ENCODE measurements at places on chromosomes 7 and 10.
A peak's percentile ranks its signal among the peaks of the same experiment; 100 is the strongest.

DNA sequence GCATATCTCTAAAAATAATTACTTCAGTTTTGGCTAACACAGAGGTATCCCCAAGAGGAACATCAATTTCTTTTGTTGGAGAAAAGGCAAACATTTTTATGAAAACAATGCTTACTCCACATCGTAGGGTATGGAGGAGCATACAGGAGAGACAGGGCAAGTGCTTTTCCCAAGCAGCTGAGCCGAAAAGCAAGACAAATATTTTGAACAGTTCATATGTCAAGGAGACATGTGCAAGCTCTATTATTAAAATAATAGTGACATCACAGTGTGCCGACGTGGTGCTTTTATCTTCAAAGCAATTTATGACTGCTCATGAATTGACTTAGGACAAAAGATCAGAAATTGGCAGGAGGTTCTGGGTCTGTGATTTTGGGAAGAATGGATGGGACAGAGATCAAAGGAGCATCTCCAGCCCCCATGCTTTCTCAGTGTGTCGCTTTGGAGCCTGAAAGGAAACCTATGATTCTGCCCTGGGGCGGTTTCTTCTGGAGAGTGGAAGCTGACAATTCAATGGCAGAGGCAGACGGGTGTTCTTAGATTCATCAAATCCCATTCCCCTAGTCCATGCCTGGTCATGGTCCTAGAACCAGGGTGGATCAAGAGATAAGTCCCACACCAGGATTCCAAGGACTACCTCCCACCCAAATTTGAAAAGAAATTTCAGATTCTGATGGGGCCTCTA is 97.1 kb downstream of the JCAD start:
- DNase-seq: no peak

DNA sequence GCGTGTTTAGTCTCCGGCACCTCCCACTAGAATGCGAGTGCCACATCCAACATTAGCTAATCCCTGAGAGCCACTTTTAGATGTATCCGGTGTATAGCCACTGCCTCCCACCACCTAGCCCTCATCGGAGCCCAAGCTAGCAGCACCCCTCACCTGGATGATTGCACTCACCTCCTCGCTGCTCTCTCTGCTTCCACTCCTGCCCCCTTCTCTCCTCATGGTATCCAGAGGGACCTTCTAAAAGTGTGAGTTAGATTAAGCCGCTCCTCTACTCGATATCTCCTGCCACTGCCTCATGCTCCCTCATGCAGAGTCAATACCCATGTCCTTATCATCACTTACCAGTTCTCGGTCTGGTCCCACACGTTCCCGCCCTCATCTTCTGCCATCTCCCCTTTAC is 125.3 kb downstream of the RAB11FIP2 start:
- no peak for DNase-seq

GRCh38 chr10:77442699-77443189 is 194.9 kb downstream of the KCNMA1 start:
- DNase-seq: no peak

DNA sequence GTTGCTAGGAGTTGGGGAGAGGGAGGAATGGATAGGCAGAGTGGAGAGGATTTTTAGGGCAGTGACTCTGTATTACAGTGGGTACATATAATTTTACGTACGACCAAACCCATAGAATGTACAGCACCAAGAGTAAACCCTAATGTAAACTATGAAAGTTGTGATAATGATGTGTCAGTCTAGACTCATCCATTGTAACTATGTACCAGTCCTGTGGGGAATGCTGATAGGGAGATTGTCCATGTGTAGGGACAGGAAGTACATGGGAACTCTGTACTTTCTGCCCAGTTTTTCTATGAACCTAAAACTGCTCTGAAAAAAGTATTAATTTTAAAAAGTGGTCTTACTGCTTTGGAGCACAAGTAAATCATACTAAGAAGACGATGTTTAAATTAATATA is 441.8 kb downstream of the AUTS2 start:
- no peak for DNase-seq

- no peak for DNase-seq
Observed at GRCh38 chr7:143104759-143105158, 27.1 kb upstream of the PIP start.

DNA sequence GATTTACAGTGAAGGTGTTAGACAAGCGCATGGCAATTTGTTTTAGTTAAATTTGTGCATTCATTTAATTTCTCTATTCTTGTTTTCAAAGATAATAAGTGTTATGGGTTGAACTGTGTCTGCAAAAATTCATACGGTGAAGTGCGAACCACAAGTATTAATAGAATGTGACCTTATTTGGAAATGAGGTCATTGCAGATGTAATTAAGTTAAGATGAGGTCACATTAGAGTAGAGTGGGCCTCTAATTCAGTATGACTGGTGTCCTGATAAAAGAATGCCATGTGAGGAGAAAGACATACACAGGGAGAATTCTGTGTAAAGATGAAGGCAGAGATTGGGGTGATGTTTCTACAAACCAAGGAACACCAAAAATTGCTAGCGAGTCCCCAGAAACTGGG is 158.8 kb upstream of the SEMA3E start:
- no peak for DNase-seq

DNA sequence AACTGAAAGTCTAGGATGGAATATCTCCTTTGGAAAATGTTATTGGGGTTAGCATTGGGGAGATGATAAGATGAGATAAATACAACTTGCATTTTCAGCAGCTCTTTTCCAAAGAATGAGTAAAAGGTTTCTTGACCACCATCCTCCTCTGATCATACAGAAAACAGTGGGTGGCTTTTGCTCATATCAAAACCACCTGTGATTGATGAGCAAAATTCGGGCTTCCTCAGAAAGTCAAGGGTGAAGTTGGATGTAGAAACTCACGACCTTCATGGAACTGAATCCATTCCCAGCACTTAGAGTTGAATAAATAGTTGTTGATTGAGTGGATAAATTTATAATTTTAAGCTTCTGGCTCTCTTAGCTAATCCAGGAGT is 158.4 kb downstream of the DNAJB6 start:
- no peak for DNase-seq

DNA sequence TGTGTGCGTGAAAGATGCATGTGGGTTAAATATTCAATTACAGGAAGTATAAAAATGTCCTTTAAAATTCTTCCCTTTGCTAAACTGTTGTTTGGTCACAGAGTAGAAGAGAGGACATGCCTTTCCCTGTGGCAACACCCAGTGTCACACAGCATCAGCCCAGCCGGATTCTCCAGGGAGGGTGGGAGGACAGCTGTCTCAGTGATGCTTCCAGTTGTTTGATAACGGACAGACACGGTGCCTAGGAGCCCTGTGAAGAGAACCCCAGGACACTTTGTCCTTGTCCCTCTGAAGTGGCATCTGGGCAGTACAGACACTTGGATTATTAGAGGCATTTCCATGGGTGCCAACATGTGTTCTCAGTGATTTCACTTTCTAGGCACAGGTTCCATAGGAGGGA is 306.6 kb upstream of the LRGUK start:
- no peak for DNase-seq

- DNase-seq: no peak
Observed at GRCh38 chr10:63901228-63901627, 380.0 kb downstream of the REEP3 start.

GRCh38 chr10:69639291-69640195 is 9.5 kb downstream of the FAM241B start:
- DNase-seq: peak; percentile 41

DNA sequence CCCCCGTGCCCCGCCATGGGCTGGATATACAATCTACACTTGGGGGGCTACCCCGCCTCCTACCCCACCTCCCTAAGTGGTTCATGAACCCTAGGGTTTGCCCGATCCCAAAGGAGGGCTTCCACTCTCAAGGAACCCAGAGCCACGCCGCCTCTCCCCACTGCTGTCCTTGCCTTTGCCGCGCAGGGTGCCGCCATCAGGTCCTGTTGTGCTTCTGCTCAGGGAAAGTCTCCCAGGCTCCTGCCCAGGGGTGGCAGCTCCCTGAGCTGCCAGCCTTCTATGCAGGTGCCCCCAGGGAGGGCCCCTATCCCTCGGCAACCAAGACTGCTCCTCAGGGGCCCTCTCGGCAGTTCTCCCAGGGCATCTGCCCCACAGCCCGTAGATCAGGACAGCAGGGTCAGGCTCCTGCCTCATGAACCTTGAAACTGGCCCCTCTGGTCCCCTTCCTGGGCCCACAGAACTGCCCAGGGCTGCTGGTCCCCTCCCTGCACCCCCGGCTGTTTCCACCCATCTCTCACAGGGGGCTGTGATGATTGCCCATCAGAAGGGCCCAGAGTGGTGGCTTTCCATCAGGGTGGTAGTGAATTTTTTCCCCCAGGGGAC is 13.0 kb upstream of the PCBD1 start:
- no peak for DNase-seq

DNA sequence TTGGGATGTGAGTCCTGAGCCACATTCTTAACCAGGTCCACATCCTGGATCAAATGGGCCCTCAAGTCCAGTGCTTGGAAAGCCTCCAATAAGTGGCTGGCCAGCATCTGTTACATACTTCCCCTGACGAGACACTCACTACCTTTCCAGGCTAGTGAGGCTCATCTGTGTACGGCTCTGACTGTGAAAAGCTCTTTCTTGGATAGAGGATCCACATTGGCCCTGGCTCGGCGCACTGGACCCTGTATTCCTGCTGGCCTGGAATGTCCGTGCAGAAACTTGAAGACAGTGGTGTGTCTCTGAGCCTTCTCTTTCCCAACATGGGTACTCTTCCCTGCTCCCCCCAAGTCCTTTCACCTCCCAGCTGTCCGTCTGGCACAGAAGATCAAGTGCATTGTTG is 35.5 kb downstream of the MYL10 start:
- no peak for DNase-seq

- no peak for DNase-seq
Observed at GRCh38 chr10:77872151-77872946, 54.2 kb downstream of the DLG5 start.

- DNase-seq: no peak
Observed at GRCh38 chr10:80492848-80493521, 38.9 kb downstream of the TSPAN14 start.

DNA sequence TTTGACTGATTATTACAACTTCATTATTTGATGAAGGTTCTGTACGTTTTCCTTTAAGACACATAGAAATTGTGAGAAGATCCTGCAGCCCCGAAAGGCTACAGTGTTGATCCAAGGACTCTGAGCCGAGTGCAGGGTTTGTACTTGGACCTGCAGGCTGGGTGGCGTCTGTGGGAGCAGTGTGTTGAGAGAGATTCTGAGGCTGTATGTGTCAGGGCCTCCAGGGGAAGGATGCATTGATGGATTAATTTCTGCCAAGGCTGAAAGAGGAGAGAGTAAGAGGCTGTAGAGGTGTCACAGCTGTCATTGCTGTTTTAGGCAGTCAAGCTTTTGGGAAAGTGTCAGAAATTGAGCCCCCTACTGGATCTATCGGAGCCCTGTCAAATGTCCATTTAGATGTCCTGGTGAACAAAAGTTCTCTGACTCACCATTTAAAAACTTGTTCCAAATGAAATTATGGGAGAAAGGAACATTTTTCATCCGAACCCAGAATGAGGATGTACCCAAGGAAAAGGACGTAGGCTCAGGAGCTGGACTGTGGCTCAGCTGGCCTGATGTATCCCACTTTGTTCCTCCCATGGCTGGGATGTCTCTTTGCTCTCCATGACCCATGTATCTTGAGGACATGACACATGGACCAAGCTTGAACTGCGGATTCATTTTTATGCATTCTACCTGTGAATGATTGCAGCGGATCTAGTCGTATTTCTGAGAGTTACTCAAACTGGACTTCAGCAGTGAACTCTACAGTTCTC is 102.2 kb downstream of the TCF7L2 start:
- DNase-seq: no peak

- DNase-seq: no peak
Observed at GRCh38 chr7:82481499-82482097, 38.0 kb upstream of the CACNA2D1 start.

GRCh38 chr10:6035101-6035834 is 26.9 kb downstream of the IL2RA start:
- no peak for DNase-seq

DNA sequence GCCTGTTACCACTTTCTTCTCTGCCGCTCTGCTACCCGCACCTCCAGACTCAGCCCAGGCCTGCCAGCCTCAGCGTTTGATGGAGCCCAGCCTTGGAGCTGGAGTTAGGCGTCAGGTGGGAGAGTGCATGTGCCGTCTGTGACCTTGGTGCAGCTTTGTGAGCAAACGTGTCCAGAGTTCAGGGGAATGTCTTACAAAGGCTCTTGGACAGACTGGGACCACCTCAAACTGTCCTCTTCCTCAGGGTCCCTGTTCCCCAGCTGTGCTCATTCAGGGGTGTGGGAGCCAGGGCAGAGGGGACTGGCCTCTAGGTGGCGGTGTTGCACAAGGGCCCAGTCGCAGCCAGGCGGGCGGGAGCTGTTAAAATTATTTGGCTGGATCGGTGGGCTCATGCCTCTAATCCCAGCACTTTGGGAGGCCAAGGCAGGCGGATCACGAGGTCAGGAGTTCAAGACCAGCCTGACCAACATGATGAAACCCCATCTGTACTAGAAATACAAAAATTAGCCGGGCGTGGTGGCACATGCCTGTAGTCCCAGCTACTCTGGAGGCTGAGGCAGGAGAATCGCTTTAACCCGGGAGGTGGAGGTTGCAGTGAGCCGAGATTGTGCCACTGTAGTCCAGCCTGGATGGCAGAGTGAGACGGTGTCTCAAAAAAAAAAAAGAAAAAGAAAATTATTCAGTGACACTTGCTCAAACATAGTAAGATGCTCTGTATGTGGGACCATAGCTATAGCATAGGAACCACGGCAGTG is 89.2 kb downstream of the ADCY1 start:
- no peak for DNase-seq

- no peak for DNase-seq
Observed at GRCh38 chr7:94039368-94040035, 35.3 kb upstream of the BET1 start.

GRCh38 chr10:9291081-9291480 is 1236.6 kb downstream of the GATA3 start:
- no peak for DNase-seq

Data from stimulated activated CD8-positive, alpha-beta memory T cell treated with anti-CD3 and anti-CD28 coated beads, Interleukin-7, amount 100 ng/mL, for 1 hour (primary cell).